Foreskin melanocyte (primary cell): ENCODE measurements at places on chromosomes 12 and 14.

DNA sequence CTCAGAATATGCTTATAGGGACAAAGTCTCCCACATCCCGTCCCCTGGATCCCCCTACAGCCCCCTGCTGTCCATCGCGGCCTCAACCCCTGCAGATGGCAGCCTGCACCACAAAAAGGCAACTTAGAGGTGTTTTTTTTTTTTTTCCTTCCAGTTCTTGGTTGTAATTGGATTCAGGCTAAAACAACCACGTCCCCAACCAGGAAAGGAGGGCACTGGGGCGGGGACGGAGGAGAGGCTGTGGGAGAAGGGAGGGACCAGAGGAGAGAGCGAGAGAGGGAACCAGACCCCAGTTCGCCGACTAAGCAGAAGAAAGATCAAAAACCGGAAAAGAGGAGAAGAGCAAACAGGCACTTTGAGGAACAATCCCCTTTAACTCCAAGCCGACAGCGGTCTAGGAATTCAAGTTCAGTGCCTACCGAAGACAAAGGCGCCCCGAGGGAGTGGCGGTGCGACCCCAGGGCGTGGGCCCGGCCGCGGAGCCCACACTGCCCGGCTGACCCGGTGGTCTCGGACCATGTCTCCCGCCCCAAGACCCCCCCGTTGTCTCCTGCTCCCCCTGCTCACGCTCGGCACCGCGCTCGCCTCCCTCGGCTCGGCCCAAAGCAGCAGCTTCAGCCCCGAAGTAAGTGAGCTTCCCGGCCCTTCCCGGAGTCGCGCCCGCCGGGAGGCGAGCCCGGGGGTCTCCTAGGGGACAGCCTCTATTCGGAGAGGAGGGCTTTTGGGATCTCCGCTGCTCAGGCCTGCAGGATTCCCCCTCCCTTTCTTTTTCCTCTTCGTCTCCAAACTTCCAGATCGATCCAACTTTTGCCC is at the start of gene MMP14:
Gene MMP14, plus strand, starts transcription at position 285 of the 813 bp plus-strand sequence. Its CDS starts 233 bp downstream, at position 518.
- DNase-seq: peak; percentile 83

DNA sequence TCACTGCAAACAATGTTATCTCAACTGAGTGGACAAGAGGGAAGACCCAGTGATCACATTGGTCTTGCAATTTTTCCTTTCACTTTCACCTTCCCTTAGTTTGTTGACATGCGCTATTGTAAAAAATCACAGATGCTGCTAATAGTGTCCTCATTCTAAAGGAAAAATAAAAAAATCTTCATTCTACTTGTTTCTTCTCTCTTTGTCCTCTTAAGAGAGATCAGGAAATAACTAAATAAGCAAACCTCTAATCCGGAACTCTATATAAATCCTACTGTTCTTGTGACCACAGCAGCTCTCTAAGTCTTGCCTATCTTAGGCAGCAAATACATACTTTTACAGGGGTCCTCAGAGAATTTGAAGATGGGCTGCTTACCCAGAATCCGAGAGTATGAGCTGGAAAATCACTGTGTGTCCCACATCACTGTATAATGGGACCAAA is 257.7 kb downstream of the NAV3 start:
- no peak for DNase-seq

DNA sequence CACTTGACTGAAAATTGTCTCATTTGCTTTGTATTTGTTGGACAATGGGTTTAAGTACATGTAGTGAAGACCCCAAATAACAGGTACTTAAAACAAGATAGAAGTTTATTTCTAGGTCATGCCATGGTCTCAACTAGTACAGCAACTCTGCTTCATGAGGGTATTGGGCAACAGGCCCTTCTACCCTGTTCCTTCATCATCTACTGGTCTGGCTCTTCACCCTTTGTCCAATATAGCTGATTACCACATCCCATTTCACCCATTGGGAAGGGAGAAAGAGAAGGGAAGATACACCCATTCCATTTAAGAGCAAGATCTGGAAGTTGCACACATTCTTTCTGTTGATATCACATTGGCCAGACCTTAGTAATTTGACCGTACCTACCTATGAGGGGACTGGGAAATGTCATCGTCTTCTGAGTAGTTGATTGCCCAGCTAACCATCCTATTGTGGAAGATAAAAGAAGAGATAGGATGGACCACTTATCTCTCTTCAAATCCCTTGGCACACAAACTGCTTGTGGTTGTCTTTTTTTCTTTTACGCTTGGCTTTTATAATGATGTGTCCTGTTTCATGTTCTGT is 104.6 kb downstream of the DIP2B start:
- DNase-seq: no peak

DNA sequence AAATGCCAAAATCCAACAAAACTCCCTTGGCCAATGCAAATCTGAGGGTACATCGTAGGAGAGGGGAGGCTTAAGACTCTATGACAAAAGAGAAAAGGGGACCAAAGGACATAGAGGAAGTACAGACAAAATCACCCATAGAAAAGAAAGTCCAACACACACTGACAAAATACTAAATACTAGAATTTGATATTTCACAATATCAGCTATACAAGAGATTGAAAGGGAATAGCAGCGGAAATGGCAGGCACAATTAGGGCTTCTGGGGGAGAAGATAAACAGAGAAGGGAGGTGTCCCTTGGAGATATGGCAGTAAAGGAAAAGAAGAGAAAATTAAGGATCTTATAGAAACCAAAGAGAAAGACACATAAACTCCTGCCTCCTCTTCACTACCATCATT is 29.0 kb downstream of the ATP2B1 start:
- no peak for DNase-seq

DNA sequence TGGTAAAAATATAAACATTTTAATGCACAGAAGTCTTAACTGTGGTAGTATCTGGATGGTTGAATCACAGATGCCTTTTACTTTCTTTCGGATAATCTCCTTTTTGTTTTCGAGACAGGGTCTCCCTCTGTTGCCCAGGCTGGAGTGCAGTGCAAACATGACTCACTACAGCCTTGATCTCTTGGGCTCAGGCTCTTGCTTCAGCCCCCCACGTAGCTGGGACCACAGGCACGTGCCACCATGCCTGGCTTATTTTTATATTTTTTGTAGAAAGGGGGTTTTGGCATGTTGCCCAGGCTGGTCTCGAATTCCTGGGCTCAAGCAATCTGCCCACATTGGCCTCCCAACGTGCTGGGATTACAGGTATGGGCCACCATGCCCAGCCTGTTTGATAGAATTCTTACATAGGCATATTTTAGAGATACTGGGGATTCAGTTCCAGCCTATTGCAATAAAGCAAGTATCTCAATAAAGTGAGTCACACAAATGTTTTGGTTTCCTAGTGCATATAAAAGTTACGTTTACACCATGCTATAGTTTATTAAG is 99.2 kb downstream of the SNAPC1 start:
- no peak for DNase-seq

GRCh38 chr14:55562135-55562534 is 17.9 kb upstream of the KTN1 start:
- no peak for DNase-seq

GRCh38 chr12:84920331-84920730 is 7.7 kb upstream of the SLC6A15 start:
- no peak for DNase-seq

DNA sequence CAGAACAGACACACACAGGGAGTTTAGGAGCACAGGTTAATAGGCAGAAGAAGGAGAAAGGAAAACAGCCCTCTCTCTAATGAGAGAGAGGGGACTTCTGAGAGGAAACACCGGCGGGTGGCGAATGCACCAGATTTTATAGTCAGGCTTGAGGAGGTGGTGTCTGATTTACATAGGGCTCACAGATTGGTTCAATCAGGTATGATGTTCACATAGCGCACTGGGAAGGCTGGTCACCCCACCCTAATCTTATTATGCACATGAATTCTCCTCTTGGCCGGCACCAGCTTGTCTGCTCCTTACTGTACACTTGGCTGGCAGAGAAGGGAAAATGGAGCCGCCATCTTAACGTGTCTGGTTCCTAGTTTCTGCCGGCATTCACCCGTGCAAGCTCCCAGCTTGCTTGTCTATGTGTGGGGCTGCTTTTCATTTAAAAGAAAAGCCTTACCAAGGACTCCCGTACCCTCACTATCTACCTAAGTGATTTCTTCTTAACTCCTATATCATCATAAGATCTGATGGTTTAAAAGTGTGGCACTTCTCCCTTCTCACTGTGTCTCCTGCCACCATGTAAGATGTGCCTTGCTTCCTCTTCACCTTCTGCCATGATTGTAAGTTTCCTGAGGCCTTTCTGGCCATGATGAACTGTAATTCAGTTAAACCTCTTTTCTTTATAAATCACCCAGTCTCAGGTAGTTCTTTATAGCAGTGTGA is 15.1 kb downstream of the BCAT1 start:
- DNase-seq: no peak

DNA sequence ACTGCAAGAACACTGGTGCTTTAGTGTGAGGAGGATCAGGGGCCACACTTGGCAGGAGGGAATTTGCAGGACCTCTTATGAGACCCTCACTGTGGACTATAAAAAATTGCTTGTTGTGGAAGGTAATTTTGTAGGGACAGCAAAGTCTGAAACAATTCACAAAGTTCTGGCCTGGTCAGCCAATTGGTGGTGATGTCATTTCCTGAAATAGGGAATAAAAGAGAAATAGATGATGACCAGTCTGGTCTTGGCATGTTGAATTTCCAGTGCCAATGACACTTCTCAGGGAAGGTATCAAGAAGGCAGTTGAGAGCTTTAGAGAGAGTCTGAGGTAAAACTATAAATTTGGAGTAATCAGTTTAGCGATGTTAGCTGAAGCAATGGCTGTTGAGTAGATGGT is 129.3 kb upstream of the LMNTD1 start:
- no peak for DNase-seq

DNA sequence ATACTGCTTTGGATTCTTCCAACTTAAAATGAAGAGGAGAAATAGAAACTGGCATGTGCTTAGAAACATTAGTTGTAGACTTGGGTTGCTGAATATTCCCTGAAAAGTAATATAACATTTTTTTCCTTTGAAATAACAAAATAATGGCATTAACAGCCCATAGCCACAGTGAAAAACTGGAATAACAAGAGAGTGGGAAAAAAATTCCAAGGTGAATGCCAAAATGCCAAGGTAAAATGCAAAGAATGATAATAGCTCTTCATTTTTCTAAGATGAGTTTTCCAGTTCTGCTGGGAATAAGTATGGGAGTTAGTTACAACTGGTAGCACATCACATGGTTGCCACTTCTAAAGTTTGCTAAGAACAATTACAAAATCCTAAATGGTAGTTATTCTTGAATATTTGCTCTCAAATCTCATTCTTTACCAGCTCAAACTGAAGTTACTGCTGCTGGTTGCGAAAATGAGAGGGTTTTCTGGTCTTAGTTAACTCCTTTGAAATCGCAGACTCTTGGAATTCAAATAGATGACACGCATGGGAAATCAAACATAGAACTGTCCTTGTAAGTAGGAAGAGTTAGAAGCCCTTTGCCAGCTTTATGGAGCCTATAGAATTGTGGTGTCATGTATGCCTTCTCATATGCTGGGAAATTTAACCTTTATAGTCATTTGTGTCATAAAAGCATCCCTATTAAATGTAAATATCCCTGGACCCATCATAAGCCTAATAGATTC is 165.0 kb upstream of the DCN start:
- no peak for DNase-seq

DNA sequence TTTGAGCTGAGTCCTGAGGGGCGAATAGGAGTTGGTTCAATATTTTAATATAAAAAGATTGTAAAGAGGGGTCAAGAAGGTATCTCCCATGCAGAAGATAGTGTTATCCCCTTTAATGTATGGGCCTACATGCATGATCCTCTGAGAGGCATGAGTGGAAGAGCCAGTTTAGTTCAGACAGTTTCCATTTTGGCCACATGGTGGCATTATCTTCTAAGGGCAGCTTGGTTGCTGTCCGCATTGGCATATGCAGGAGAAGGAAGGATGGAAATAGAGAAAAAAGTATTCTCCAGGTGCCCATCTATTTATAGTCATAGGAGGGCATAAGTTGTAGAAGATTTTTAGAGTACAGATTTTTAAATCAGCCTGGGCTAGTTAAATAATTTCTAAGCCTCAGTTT is 5.4 kb downstream of the SAMD4A start:
- DNase-seq: no peak

DNA sequence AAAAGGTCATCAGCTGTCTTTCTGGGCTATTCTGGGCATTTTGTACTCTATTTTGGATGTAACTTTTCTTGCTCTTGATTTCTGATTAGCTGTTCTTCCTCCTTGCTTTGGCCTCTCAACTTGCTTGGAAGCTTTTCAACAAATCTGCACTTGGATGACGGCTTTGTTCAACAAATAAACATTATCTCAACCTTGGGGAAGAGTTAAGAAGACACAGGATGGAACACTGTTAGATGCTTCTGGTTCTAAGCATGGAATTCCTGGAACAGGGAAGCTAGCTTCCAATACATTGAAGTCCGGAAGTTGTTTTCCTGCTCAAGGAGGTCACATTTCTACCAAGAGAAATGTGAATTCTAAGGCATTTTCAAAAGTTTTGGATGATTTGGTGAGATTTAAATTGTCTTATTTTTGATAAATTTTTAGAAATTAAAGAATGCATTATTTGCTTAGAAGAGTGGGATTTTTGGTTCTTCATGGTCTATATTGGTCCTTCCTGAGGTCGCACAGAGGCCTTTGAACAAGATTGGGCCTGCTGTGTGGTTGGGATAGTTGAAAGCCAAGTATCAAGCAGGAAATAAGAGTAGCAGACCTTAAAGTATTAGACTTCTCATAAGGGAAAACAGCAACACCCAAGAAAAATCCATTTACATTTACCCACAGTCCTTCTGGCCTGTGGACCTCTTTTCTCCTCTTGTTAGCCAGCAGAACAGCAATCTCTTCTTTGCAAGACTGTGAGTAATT is 59.2 kb downstream of the PPFIBP1 start:
- no peak for DNase-seq

DNA sequence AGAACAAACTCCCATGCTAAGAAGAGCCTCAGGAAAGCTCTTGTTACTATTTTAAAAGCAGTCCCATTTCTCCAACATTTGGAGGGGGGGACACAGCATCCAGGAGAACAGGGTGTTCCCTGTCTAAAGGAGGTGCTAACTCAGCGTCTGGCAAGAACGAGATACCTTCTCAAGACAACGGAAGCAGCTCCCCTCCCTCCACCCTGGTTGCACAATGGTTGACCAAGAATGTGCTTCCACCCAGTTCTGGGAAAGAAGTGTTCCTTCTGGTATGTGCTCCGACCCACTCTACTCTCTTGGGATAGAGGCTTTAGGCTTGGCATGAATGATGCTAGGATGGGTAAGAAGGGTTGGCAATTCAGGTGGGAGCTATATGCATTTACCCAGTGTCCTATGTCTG is 1.5 kb upstream of the KRT6A start:
- no peak for DNase-seq

GRCh38 chr14:99576304-99576703 is 27.7 kb downstream of the CCDC85C start:
- no peak for DNase-seq

- DNase-seq: no peak
Measured at GRCh38 chr12:1781772-1782171, 38.6 kb upstream of the LRTM2 start.

- no peak for DNase-seq
Measured at GRCh38 chr14:71703477-71703876, 228.8 kb upstream of the RGS6 start.

GRCh38 chr14:69281450-69282169 is 21.7 kb downstream of the GALNT16 start:
- DNase-seq: no peak
